CD4-positive, alpha-beta T cell treated with Interleukin-15 for 4 hours (primary cell): ENCODE measurements at places on chromosomes 12 and 14.

- DNase-seq: no peak
Observed at GRCh38 chr12:116590561-116590960, 31.4 kb downstream of the MAP1LC3B2 start.

GRCh38 chr14:96581026-96581425 is 78.8 kb downstream of the PAPOLA start:
- DNase-seq: no peak

GRCh38 chr12:48717252-48717695 is 767 bp upstream of the CCNT1 start:
- DNase-seq: peak; percentile 0

DNA sequence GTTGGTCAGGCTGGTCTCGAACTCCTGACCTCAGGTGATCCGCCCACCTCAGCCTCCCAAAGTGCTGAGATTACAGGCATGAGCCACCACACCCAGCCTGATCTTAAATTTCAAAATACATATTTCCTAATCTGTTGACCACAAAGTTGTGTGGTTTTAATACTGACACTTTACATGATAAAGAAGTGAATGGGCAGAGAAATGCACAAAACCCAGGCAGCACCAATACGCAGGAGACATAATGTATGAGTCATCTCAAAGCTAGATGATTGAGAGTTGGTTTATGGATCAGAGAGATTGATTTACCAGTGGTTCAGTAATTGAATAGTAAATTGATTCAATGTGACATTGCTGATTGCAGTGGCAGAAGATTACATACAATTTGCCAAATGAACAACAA is 19.2 kb upstream of the PPP2R5E start:
- no peak for DNase-seq

DNA sequence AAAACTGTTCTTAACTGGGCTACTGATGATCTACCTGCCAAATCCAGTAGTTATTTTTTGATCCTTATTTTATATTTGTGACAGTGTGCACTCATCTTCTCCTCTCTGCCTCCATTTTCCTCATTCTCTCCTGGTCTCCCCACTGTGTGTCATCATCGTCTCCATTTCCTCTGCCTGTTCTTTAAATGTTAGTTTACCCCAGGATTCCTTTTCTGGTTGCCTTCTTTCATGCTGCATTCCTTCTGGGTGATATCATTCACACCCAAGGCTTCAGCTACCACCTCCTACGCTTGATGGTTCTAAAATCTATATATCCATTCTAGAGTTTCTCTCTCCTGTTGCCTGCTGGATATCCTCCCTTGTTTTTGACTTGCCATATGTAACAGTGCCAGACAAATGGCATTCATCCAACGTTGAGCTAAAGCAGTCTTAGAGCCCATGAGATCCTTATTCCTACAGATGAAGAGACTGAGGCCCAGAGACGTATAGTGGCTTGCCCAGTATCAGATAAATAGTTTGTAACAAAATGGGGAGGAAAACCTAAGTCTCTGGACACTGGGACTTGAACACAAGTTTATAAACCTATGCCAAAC is 109.5 kb downstream of the DIP2B start:
- DNase-seq: no peak

- DNase-seq: no peak
Observed at GRCh38 chr14:31419179-31419966, 977 bp downstream of the HEATR5A start.

DNA sequence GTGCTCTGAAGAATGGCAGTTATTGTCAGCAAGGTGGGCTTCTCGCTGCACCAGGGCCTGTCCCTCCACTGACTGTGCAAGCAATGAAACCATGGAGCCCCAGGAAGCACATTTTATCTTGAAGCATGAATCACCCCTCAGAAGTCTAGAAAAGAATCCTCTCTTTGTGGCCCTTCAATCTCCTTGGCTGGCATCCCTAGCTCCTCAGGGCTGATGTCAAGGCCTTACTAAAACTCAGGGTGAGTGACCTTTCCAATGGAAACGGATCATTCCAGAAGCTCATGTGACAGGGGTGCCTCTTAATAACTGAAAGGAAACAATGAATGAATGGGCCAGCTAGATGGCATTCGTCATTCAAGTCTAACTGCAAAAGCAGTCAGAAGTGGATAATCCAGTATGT is 22.3 kb upstream of the PLEKHH1 start:
- no peak for DNase-seq

GRCh38 chr14:92759300-92759678 is 10.9 kb upstream of the LGMN start:
- DNase-seq: no peak

GRCh38 chr14:76678244-76678800 is 82.9 kb upstream of the VASH1 start:
- DNase-seq: no peak

DNA sequence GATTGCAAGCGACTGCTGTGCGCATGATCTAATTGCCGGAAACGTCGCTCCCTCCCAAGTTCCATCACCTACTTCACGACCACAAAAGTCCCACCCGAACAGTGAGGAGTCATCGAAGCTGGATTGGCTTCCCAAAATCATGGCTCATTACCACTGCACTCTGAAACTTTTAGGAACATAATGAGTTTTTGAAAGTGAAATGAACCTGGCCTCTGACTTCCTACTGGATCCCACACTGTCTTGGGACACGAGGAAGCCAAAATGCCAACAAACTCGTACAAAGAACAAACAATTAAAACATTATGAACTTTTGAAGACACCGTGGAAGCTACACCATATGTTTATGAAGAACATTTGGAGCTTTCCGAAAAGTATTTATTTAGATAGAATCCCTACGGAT is 334.8 kb upstream of the TMPO start:
- no peak for DNase-seq

DNA sequence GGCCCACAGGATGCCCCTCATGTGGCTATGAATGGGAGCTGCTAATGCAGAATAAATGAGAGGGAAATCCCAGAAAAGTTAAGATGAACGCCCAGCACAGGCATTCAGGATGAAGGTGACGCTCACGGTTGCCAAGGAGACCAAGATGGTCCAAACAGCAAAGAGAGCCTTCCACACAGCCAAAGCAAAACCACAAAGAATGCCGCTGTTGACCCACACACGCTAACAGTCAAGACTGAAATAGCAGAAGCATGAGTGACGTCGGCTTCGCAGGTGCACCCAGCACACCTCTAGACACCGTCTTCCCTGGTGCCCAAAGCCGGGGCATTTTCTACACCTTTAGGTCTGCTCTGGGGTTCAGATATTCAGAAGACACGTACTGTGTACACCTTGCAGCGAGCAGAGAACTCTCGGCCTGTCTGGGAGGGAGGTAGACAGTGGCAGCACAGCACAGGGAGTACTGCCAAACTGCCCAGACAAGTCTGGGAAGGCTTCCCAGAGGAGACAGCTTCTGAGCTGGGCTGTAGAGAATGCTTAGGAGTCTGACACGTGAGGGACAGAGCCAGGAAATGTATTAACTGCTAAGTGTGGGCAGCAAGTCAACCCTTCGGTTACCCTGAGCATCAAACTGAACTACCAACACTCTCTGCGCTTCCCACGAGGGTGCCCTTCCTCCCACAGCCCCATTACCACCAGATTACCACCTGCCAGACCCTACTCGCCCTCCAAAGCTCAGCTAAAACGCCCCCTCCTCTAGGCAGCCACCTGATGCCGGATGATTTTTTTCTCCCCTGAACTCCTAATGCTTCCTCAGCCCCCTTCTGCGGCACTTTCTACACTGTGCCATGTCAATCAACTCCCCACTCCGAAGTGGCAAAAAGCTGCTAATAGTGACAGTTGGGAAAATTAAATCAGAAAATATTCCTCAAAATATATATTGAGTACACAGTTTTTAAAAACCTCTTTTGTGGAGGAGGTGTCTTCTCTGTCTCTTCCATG is 50.1 kb downstream of the CCDC88C start:
- peak; percentile 79 for DNase-seq

- no peak for DNase-seq
Observed at GRCh38 chr12:23113781-23114180, 488.8 kb downstream of the ETNK1 start.

DNA sequence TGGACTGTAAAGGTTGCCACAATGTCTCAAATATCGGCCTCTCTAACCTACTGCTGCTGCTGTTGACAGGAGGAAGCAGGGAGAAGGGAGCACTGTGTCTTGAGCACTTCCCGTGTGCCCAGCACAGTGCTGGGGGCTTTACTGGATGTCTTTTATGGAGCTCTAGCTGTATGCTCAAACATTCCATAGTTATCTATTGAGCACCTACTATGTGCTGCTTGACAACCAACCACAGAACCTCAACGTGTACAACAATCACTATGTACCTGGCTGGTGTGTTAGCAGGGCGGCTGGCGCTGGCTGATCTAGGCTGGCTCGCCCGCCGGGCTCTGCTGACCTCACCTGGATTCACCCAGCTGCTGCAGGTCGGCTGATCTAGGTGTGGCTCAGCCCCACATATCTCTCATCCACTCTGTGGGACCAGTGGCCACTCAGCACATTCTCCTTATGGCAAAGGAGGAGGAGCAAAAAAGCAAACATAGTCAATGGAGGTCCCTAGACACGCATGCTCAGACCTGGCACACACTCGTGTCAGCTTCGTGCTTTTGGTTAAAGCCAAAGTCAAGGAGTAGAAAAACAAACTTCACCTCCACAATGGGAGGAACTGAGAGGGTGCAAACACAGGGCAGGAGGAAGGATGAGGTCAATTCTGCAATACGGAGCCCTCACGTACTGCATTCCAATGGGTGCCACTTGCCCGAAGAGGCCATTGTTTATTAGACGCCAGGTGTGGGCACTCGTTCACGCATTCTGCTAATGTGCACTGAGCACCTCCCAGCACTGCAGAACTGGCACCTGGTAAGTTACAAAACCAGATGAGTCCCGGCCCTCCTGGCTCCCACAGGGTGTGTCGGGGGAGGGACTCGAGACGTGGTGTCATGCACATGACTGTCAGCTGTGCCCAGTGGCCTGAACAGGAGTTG is 147.2 kb downstream of the SCARB1 start:
- no peak for DNase-seq

- no peak for DNase-seq
Observed at GRCh38 chr12:101002696-101003419, 207.2 kb downstream of the SLC5A8 start.

GRCh38 chr14:59344016-59344415 is 121.2 kb downstream of the GPR135 start:
- no peak for DNase-seq

GRCh38 chr14:97704316-97704885 is 907.2 kb downstream of the VRK1 start:
- DNase-seq: no peak

DNA sequence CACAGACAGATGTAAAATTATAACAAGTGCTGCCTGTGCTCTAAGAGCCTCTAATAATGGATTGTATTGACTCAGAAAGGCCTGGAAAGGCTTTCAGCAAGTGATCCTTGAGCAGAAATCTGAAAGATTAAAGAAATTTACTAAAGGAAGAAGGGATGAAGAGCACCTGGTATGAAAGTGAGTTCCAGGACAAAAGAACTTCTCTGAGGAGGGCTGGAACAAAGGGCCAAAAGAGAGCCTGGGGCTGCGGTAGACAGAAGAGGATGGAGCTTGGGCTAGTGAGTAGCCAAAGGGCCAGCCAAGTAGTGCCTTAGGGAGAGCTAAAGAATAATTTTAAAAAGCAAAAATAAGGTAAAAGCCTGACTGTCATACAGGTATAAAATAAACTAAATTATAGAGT is 44.0 kb downstream of the BCAT1 start:
- no peak for DNase-seq

DNA sequence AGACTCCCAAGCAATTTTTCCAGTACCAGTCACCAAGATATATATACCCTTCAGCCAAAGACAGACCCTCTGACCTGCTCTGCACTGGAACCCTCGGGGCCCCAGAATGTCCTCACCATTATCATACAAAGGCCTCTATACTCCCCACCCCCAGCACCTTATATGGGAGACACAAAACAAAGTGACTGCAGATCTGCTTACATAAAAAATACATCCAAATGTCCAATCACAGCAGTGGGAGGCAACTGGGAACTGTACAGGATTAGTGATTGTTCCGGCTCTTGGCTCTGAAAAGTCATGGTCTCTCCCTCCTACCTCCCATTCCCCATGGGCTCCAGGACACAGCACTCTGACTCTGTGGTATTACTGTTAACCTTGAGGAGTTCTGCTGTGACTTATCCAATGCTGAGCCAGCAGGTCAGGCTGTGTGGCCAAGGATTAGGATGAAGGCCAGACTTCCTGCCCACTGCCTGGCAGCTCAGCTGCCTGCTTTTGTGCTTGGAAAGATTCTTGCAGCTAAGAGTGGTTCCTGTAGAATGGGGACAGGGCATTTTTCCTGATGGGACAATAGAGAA is 13.7 kb downstream of the OXA1L start:
- no peak for DNase-seq

DNA sequence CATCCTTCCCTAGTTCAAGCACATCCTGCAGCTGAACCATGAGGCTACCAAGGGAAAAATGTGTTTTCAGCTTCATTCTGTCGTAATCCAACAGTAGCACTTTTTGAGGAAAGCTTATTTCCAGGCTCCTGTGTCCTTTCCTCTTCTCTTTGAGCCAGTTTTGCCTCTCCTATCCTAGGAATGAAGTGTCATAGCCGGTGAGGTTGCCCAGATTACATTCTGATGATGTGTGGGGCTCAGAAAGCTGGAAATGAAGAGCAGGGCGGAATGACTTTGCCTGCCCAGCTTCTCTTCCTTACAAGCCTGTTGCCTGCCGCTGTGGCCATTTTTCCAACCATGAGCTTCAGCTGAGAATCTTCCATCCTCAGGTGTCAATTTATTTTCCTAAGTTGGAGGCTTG is 381.8 kb downstream of the NUAK1 start:
- no peak for DNase-seq

- DNase-seq: no peak
Observed at GRCh38 chr12:9864913-9865675, 4.1 kb downstream of the CLEC2B start.

DNA sequence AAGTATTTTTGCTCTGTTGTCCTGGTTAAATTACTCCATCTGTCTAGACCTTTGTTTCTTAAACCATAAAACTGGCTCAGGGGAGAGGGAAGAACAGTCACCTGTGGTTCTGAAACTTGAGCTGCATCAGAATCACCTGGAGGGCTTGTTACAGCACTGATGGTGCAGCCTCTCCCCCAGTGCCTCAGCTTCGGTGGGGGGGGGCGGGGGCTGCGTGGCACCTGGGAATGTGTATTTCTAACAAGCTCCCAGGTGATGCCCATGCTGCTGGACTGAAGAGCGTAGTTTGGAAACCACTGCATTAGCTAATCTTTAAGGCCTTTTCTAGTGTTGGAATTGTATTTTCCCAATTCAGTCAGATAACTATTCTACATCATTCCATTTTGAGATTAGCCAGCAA is 42.7 kb downstream of the GPHB5 start:
- no peak for DNase-seq

DNA sequence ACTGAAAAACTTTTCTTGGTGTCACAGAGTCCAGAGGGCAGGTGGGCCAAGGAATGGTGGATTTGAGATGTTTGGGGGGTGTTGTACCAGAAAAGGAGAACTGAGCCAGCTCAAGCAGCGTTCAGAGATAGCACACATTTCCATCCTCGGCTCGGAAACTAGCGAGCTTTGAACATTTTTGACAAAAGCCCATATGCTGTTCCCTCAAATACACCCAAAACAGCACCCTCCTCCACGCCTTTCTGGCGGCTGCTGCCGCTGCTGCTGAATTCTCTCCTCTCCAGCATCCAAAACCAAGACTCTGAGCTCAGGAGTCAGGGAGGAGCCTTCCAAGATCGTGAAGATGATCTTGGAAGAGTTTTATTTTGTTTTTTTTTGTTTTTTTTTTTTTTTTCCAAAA is 961 bp downstream of the SRRM4 start:
- no peak for DNase-seq
